Testis (tissue), 5 donors: ENCODE measurements at places on chromosomes 3 and 15. TPM values are rescaled to one million over a fixed set of nuclear protein-coding genes. Genes with fewer than 3 reads are reported as not detected.

The PRSS50 gene
- total RNA-seq: 6.2 TPM

The SGO1 gene
- total RNA-seq: 11.9 TPM

The CERS3 gene
- total RNA-seq: 13.4 TPM

The FBXW12 gene
- total RNA-seq: 2.0 TPM

The GPR176 gene
- total RNA-seq: 22.0 TPM

The GPR87 gene
- not detected for total RNA-seq

The GNAT1 gene
- 1.2 TPM for total RNA-seq

The PLA2G4F gene
- total RNA-seq: 0.31 TPM

The AADACL2 gene
- total RNA-seq: not detected

- DNase-seq: peak; percentile 64
These were observed 22.6 kb upstream of the LYSMD4 start for GRCh38 chr15:99755692-99756409.

GRCh38 chr15:90463381-90463780, 66.3 kb upstream of the CRTC3 start:
- no peak for DNase-seq

DNA sequence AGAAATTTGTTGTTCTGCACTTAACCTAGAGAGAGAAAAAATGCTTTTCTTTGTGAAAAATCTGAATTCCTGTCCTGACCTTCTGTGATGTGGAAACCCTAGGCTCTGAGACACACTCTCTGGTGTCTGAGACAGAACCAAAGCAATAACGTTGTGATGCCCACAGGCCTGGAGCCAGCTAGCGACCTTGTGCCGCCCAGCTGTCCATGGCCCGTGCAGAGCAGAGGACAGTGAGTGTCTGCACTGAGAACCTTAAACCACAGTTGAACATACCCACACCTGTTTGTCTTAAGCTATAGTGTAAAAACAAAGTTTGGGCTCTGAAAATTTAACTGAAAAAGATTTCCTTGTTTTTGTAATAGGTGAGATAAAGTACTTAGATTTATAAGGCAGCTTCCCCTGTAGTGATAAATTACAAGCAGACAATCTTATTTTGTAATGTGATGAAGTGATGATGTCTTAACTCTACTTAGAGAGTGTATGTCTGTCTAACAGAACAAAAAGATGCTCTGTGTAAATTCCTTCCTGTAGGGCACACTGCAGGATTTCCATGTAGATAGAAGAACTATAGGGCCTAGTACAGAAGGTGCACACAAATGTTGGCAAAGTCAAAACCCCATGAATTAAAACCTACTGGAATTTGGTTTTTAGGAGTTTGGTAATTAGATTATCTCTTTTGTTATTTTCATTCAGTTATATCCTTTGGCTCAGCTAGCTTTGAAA, 62.7 kb downstream of the SNRK start:
- no peak for DNase-seq

DNA sequence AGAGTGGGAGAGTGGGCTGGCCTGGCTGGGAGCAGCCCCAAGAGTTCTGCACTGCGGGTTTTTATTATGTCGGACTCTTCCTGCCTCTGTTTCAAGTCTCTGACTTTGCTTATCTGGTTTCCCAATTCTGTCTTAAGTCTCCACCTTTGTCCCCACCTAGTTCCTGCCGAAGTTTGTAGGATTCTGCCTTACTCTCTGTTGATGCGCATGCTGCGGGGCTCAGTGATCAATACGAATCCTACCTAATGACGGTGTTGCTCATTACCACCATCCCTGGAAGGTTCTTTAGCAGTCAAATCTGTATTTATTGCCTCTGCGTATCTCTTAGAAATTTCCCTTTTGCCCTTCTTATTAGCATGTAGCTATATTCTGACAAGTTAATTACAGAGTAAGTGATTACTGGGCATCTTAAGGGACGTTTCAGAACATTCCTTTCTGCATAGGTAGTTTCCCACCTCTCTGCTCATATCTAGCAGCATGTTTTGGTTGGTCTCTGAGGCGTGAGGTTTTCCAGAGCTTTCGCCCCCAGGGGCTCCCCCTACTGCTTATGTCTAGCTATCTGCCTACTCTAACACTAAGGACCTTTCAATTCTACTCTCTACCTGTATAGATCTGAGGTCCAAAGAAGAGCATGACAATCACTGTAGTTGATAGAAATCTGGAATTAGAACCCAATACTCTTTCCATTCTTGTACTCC, 236.0 kb upstream of the EIF1B start:
- DNase-seq: no peak

DNA sequence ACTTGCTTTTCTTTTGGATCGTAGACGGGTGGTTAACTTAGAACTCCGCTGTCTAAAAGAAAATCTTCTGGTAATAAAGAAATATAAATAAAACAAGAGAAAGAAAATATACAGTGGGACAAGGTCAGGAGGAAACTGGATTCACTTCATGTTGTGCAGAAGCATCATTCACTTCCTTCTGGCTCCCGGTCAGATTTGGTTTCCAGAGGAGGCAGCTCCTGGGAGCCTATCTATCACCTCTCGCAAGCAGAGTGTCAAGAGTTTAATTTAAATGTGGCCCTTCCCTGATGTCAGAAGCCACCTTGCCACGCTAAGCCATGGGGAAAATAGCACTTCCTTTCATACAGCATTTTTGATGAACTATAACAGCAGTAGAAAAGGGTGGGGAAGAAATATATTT, 139.1 kb downstream of the NSMCE3 start:
- DNase-seq: no peak

- DNase-seq: no peak
These were observed 77.3 kb downstream of the SMAD3 start for GRCh38 chr15:67142767-67143100.

- no peak for DNase-seq
These were observed 21.8 kb upstream of the SIAH2 start for GRCh38 chr3:150784747-150785125.

DNA sequence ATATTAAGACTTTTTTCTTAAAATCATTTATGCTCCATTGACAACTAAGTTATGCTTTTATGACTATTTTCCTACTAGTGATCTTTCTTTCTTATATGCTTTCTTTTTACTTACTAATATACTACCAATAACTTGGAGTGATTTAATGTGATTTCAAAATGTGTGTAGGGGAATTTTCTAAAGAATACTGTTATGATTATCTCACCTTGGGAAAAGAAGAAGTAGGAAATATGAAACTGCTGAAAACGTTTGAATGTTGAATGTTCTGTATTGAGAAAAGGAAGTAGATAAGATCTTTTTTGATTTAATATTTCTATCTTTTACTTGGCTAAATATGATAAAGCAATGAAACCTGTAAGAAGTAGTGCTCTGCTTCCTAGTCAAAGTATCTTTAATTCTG, 7.8 kb upstream of the CD200R1 start:
- DNase-seq: no peak

DNA sequence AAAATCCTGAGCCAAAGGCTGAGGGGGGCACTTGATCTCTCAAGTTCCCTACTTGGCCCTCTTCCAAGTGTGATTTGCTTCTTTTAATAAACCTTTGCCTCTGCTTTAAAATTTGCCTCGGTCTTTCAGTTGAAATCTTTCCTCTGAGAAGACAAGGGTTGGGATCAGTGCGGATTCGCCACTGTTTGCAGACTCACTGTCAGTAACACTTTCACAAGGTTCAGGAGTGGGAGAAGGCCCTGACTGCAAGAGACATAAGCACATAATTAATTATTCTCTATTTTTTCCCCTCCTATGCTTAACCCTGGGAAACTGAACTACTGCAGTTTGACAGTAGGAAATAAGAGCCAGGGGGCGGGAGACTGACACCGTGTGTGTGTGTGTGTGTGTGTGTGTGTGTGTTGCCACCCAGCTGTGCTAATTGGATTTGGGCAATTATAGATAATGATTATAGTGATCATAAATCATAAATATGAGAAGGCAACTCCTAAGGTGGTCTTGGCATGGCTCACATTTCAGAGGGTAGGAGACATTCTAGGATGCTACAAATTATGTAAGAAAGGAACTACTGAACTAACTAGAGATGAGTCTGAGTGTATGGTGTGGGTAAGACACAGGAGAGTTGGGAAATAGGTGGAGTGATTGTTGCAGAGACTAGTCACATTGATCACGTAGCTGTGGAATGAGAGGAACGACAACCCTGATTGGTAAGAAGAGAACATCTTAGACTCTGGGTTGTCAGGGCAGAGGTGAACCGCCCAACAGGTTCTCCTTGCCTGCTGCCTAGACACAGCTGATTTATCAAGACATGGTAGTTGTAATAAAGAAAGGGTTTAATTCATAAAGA, 5.5 kb upstream of the ZNF662 start:
- no peak for DNase-seq

DNA sequence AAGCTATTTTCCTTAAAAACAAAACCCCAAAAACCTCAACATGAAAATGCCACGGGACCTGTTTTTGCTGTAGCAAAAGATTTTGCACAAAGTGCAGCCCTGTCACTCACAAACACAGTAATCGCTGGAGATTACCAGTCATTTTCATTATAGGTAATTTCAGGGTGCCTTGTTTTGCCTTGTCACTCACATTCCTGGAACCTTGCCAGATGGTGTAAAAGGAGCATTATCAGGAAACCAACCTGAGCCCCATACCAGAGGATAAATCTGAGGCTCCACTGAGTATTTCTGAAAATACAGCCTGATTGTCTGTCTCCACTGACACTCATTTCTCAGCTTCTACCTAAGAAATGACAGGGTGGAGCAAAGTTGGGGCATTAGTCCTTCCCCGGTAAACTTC, 791.3 kb upstream of the LMCD1 start:
- no peak for DNase-seq

DNA sequence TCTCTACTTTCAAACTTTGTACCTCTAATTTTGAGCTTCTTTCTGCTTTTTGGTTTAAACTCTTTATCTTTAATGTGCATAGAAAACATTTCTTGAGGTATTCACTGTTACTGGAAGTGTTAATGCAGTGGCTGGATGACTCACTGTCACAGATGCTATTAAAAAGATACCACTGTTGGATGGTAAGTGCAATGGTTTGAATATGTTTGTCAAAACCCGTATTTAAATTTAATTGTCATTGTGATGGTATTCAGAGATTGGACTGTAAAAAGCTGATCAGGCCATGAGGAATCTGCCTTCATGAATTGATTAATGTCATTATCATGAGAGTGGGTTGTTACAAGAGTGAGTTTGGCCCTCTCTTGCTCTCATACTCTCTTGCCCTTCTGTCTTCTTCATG, 70.6 kb downstream of the AP4E1 start:
- DNase-seq: no peak

DNA sequence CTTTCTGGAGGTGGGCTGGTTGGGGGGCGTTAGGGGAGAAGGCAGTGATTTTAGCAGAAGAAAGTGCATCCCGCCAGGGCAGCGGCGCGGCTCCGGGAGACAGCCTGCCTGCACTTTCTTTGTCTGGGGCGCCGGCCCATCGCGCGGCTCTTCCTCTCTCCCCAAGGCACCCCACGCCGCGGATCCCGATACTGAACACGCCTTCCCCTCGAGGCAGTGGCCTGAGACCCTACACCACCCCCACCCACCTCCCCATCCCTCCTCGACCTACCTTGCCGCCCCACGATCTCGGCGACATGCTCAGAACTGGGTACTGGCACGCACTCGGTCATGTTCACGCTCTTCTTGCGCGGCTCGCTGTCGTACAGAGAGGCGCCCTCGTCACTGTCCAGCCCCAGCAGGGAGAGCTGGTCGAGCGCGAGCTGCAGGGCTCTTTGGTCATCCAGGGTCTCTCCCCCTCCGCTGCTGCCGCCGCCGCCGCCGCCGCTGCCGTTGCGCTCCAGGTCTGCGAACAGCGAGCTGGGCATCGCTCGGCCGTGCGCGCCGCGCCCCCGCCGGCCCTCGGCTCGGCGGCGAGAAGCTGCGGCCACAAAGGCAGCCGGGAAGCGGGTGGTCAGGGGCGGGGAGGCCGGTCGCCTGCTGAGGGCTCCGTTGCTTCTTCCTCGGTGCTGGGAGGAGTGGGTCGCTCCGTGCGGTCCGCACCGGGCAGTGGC, 483 bp downstream of the MEX3B start:
- DNase-seq: peak; percentile 19

DNA sequence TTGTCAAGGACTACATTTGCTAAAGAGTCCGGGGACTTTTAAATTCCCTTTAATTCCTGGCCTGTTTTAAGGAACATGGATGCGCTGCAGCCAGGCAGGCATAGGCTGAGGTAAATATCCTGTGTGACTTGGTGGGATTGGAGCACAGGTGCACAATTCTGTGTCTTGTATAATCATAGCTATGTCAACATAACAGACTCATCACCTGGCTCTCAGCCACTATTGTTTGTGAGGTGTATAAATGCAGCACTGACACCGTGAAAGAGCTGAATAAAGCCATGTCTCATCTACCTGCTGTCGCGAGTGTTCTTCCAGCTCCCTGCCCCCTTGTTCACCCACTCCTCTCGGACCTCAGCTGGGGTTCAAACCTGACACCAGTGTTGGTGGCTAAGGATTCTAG, 109.7 kb downstream of the MFSD1 start:
- no peak for DNase-seq

GRCh38 chr3:30864836-30865235, 29.6 kb downstream of the GADL1 start:
- DNase-seq: no peak

- DNase-seq: no peak
These were observed 51.4 kb upstream of the CHMP2B start for GRCh38 chr3:87175732-87176131.

DNA sequence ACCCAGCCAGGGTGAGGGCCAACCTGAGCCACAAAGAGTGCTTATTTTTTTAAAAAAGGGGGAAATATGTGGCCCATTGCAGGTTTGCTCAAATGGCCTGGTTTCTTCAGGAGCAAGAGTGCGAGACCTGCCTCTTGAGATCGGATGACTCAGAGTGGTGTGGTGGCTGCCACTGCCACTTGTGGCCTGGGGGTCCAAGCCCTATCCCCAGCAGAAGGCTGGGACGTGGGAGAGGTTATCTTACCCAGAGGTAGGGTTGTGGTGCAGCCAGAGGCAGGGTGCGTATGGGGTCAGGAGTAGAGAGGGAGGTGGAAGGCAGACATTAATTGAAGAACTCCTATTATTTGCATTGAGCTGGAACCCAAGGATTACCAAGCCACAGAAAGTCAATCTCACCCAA, 83.2 kb upstream of the SMAD3 start:
- DNase-seq: no peak

GRCh38 chr3:43736558-43737440, 46.1 kb downstream of the ABHD5 start:
- no peak for DNase-seq

GRCh38 chr3:197466586-197467399, 89.0 kb downstream of the BDH1 start:
- DNase-seq: peak; percentile 59

GRCh38 chr15:71780115-71780976, 30.0 kb upstream of the NR2E3 start:
- DNase-seq: peak; percentile 34
